ENCODE measurements at places on chromosomes 12 and 14.

DNA sequence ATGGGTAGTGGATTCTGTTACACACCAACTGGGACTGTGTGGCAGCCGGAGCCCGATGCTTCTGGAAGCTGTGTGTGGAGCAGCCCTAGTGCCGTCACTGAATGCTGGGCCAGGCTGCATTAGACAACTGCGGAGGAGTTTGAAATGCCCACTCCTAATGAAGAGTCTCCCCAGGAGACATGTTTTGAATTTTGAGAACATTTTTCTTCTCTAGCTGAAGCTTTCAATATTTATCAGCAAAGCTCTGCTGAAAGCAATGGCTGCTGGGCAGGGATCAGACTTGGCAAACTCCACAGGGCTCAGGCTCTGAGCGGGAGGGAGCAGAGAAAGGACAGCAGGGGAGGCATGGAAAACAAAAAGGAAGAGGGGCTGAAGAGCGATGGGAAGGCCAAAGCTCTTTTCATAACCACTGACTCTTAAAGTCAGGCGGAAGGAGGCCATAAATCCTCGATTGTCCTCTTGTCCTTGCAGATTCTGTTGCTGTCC lies 189.1 kb downstream of the MON2 start:
- DNase-seq = no peak

DNA sequence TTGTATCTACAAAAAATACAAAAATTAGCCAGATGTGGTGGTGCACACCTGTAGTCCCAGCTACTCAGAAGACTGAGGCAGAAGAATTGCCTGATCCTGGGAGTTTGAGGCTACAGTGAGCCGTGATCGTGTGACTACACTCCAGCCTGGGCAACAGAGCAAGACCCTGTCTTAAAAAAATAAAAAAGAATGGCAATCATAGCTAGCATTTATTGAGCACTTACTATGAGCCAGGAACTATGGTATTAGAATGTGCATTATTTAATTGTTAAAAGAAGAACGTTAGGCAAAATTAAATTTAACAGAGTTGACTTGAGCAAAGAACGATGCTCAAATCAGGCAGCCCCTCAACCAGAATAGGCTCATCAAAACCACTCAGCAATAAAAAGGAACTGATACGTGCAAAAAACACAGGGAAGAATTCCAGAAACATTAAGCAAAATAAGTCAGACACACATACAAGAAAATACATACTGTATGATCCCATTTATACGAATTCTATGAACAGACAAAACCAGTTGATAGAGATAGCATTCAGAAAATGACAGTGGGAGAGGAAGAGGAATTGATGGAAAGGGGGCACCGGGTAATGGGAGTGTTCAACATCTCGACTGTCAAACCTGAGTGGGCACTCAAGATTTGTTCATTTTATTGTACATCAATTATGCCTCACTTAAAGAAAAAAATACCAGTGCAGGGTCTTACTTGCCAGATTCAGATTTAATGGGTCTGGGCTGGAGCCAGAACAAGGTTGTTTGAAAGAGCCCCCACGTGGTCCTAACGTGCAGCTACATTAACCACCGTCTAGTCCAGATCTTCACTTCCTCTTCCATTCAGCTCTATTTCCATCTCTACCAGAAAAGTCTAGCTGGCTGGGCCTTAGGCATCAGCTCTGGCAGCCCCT lies 8.0 kb downstream of the SCNN1A start:
- no peak for DNase-seq

DNA sequence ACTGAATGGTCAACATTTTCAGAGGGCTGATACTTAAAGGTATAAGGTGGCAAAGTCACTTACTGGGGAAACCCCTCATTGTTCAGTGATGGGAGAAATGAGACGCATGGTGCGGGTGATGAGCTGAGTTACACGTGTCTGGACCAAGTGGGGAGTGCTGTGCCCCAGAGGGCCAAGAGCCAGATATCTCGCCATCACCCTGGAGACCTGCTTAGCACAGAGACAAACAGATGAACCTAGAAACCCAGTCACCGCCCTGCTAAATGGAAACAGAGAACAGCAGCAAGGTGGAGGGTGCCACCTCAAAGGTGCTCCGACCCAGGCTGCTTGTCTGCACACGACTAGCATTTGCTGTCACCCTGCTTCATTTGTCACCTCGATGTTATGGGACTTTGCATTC lies 92.4 kb downstream of the RBM19 start:
- no peak for DNase-seq

GRCh38 chr14:23430723-23431085 lies 4.8 kb downstream of the MYH7 start:
- no peak for DNase-seq
